ENCODE measurements at places on chromosomes 2 and 18. TPM values are rescaled to one million over a fixed set of nuclear protein-coding genes. Genes with fewer than 3 reads are reported as not detected.
A peak's percentile ranks its signal among the peaks of the same experiment; 100 is the strongest.

GRCh38 chr2:149353421-149353820, 23.0 kb downstream of the LYPD6 start:
- no peak for DNase-seq

DNA sequence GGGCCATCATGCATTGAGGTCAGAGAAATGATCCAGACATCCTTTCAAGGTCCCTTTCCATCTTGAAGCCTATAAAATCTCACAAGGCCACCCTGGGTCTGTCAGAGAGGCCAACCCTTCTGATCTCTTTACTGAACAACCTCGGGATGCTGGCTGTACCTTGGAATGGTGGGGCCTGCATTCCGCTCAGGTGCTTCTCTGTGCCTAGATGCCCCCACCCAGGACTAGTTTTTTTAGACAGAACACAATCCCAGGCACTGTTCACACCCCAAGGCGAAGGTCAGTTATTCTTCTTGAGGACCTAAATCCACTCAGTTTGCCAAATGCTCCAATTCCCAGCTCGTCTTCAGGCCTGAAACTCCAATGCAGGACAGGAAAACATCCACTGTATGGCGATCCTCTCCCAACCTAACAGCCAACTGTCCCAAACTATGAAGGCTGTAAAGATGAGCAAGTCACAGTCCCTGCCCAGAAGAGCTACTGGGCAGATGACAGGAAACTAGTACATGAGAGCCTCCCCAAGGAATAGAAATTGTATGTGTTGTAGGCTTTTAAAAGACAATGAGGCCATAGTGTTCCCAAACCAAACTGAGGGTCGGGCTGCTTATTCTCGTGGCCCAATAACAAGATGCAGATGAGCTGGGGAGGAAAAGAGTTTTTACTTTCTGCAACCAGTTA, 154.4 kb upstream of the ACAA2 start:
- DNase-seq = no peak

DNA sequence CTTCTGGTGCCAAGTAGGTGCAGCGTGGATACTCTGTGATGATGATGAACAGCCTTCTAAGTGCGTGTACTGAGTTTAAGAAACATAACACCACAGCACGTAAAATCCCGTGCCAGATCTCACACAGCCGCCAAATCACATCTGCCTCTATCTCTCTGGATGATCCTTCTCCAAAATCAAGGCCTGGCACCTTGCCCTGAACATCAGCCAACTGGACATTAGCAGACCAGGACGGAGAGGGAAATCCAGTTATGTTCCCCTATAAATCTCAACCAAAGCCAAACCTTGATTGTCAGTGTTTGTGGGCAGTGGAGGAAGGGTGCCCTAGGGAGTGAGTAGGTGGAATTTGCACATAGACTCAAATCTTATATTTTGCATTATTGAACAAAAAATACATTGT, 164.3 kb downstream of the MIB1 start:
- DNase-seq = no peak

DNA sequence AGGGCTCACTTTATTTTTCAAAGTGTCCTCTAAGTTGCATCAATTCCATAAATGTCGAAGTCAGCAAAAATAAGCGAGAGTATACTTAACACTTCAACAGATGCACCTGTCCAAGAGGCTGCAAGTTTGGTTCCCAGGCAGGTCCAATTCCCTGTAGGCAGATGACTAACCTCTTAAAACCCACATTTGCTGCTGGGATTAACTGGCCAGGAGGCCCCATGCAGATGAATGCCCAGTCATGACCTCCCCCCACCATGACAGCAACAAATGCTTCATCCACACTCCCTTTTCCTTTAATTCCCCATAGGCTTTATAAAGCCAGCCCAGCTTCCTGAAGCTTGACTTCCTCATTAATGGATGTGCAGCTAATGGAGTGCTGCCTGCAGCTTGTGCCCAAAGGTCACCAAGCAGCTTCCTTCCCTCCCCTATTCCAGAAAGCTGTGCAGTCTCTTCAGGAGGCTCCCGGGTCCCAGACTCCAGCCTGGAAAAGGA, 35.7 kb downstream of the REEP1 start:
- DNase-seq = peak; percentile 28

DNA sequence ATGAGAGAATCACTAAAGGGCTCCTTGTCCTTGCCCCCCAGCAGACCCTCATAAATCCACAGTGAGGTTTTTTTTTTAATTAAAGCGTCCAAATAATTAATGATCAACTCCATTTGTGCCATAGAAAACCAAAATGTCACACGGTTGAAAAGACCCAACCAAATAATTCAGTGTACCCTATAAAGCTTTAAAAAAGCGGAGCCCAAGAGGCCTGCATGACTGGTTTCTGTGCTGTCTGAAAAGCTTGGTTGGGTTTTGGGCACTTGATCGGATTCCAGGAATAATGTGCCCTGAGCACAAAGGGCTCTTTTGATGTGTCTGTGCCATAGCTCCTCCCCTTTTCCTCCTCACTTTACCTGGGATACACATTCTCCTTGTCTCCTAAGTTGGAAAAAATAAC, 523.2 kb downstream of the TNS1 start:
- DNase-seq = no peak

GRCh38 chr2:233480490-233481202, 85.9 kb downstream of the USP40 start:
- DNase-seq = peak; percentile 13

- DNase-seq = no peak
Observed at GRCh38 chr2:10274376-10274775, 28.3 kb upstream of the HPCAL1 start.

The FSIP2 gene
- total RNA-seq = 0.16 TPM

The IL36G gene
- total RNA-seq = not detected
